ENCODE measurements at places on chromosomes 1 and 21.

DNA sequence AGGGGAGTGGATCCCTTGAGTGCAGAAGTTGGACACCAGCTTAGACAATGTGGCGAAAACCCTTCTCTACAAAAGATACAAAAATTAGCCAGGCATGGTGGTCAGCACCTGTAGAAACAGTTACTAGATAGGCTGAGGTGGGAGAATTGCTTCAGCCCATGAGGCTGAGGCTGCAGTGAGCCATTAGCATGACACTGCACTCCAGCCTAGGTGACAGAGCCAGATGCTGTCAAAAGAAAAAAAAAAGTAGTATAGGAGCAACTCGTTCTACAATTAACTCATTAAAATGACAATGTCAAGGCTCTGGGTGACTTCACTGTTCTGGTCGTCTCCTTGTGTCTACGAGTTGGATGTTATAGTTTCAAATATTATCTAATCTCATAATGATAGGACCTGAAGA lies 370.6 kb upstream of the NCAM2 start:
- no peak for DNase-seq

DNA sequence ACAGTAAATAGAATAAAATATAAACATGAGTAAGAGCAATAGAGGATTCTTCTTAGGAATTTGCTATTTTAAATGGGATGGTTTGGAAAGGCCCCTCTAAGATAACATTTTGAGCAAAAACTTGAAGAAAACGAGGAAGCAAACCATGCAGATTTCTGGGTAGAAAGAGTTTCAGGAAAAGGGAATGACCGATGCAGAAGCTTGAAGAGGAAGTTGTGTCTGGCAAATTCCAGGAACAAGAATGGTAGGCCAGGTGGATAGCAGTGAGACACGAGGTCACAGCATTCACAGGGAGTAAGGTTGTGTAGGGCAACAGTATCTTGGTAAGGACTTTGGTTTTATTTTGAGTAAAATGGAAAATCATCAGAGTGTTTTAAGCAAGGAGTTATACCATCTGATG lies 108.9 kb downstream of the PEX14 start:
- no peak for DNase-seq

DNA sequence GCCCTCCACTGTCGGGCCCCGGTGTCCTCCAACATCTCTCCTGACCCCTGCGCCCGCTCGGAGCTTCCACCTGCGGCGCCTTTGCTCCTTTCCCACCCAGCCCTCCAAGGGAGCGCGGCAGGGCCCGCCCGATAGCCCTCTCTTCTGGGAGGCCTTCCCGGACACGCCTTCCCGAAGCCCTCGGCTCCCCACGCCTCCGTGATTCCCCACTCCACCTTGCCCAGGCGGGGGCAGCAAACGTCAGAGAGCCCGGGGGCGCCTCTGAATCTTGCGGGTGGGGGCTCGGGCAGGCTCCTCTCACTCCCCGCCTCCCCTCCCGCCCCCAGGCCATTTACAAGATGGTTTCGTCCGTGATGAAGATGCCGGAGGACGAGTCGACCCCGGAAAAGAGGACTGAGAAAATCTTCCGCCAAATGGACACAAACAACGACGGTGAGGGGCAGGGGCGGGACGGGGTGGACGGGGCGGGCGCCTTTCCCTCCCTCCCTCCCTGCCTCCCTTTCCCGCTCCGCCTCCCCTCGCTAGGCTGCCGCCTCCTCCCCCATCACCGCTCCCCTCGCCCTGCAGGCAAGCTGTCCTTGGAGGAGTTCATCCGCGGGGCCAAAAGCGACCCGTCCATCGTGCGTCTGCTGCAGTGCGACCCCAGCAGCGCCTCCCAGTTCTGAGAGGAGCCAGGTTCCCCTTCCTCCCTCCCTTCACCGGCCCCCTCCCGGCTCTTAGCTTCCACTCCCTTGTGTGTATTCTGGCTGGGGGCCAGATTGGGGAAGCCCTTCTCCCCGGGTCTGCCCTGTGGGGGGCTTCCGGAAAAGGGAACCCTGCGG lies 7.1 kb downstream of the HPCA start:
- no peak for DNase-seq

DNA sequence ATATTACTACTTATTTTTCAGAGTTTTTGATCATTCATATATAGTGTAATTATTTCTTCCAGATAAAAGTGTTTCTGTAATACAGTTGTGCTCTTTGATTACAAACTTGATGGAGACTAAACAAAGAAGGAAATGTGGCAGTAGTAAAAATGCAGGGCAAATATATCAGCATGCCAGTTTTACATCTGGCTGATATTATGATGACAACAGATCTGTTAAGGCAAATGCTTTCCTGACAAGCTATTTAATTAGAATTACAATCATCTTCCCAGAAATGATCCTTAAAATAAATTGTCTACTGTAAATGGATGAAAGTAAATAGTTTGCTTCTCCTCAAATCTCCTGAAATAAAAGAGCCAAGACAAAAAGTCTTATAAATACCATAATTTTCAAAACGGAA lies 1659.8 kb downstream of the BRINP3 start:
- no peak for DNase-seq

GRCh38 chr21:32192291-32193097 lies 86.4 kb downstream of the MIS18A start:
- no peak for DNase-seq

DNA sequence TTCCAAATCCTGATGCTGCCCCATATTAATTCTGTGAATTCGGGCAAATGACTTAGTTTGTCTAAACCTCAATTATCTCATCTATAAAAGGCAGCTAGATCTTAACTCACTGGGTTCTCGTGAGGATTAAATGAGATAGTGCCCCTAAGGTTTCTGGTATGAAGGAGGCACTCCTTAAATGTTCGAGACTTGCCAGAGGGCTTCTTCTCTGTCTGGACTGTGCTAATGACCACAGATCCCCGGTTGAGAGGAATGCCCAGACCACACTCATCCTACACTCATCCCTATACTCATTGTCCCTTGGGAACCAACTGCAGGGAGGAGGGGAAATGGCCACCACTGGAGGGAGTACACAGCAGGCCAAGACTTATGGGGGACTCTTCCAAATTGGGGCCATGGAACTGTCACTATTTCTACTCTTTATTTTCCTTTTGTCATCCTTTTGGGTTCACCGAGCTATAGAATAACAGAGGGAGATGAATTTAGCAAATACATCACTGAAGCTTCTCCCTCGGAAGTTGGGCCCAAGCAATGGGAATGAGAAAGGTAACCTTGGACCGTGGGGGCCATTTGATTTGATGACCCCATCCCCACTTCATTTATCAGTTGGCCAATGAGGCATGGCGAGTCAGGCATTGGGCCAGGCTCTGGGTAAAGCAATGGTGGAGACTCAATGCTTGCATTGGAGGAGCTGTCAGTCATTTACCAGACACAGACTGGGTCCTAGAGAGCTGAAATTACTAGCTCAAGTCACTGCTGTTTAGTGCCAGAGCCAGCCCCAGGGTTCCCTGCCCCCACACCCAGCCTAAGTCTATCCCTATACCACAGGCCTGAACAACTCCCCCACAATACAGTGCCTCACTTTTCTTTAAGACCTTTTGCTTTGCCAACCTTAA lies 5.1 kb downstream of the ATF3 start:
- no peak for DNase-seq

GRCh38 chr1:30323352-30323751 lies 400.0 kb downstream of the MATN1 start:
- DNase-seq = no peak

GRCh38 chr1:100882698-100883097 lies 11.9 kb downstream of the EXTL2 start:
- DNase-seq = peak; percentile 69

- no peak for DNase-seq
Measured at GRCh38 chr1:160428053-160428452, 27.7 kb downstream of the VANGL2 start.

DNA sequence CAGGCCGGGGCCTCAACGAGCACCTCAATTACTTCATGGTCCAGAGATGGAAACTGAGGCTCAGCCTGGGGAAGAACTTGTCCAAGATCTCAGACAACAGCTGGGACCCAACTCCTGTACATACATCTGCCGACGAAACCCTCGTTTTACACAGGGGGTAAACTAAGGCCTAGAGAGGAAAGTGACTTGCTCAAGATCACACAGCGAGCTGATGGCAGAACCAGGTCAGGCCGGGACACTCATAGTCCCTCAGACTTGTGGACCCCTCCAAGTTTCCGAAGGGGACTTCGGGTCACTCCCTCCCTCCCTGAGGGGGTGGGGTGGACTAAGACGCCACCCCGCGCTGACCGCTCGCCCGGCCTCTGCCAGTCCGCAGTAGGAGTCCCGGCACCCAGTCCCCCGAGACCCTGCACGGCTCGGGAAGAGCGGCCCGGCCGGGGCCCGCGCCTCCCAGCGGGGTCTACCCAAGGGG lies 430 bp downstream of the WASF2 start:
- DNase-seq = no peak

GRCh38 chr1:223825767-223826748 lies 19.7 kb downstream of the TP53BP2 start:
- DNase-seq = peak; percentile 98

GRCh38 chr1:226863446-226863845 lies 7.0 kb upstream of the PSEN2 start:
- no peak for DNase-seq

DNA sequence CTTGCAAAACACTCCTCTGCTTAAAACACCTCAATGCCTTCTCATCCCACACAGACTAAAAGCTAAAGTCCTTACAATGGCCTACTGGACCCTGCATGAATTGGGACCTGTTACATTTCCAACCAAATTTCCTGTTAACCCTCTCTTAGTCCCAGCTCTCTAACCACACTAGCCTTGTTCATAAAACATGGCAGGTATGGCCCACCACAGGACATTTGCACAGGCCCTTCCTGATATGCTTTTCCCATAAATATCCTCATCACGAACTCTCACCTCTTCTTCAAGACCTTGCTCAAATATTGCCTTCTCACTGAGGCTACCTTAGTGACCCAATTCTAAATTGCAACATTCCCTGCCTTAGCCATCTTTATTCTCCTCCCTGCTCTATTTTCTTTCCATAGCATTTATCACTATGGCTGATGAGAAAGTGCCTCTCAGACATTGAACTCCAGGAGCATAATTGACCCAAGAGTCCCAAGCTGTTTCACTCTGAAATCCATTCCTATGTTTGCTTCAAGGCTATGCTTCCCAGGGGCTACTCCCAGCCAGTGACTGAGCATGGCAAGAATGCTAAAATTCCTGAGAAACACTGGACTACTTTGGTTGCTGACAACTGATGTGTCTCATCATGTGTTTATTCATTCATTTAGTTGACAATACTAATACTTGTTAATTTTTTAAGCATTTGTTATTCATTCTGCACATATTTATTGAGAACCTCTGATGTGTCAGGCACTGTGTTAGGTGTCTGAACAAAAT lies 2.7 kb upstream of the PALMD start:
- DNase-seq = no peak

DNA sequence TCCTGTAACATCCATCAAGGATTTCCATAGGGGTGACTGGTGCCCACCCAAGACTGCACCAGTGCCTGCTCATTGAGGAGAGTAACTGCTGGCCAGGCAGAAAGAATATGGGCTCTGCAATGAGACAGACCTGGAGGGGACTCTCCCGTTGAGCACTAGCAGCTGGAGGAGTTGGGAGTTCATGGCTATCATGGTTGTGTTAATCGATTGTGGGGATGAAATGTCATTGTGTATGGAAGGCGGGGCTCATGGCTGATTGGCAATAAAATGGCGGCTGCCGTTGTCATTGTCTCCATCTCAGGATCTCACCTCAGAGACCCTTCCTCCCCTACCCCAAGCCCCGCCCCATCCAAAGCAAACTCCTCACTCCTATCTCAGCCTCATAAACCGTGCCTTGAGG lies 3.9 kb downstream of the TMEM125 start:
- DNase-seq = no peak

GRCh38 chr1:41884256-41885230 lies 34.2 kb downstream of the HIVEP3 start:
- no peak for DNase-seq

DNA sequence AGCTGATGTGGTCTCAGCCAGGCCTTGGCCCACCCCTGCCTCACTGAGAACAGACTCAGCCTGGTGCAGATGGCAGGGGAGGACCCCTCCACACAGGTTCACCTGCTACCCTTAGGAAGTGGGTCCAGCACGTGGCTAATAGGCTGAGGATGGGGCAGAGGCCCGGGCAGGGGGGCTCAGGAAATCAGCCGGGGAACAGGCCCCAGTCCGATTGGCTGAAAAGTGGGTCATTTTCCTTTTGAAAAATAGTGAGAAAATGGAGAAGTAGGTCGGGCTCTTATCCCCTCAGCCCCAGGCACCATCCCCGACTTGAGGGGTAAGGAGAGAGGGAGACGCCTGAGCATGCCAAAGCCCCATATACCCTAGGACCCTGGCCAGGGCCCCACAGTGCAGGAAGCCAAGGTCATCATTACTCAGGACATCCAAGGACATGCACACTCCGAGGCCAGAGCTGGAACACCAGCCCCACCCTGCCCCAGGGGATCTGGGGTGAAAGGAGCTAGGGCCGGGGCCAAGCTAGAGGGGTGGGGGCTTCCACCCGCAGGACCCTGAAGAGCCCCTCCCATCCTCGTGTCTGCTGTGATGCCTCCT lies 11.0 kb downstream of the DLGAP3 start:
- no peak for DNase-seq

DNA sequence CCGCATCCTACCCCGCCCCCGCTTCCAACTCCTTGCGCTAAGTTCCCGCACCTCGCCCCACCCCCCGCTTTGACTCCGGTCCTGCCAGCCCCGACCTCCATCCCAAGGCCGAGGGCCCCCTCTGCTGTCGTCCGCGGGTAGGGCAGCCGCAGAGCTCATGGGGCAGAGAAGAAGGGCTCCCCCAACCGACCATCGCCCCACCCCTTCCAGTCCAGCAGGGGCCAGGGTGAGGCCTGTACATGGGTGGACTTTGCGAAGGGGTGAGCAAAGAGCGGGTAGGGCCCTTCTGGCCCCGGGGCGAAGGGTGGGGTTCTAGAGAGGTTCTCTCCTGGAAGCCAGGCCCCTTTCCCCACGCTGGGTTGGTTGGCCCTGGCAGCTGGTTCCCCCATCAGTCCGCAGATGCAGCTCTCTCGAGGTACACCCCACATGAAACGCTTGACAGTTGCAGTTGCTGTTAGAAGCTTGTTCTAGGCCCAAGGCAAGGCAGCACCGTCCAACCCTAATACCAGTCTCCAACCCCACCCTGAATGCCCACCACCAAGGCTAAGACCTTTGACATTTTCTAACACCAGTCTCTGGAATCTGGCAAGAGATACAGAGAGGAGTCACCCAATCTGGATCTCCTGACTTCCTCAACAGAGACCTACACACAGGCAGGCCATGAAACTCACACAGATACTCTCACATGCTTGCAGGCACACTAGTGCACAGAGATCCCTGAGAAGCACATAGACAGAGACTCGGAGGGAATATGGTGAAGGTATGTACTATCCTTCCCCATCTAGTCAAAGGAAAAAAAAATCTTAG lies 25.3 kb upstream of the ADGRB2 start:
- DNase-seq = peak; percentile 91

Data from HL-60 (cell line).